Hindlimb muscle (tissue), 1 donor: ENCODE measurements at places on chromosomes 12 and 14. TPM values are rescaled to one million over a fixed set of nuclear protein-coding genes. Genes with fewer than 3 reads are reported as not detected.

The CLEC4D gene
- polyA plus RNA-seq: not detected

The KLHL33 gene
- polyA plus RNA-seq: 0.97 TPM

The ANO2 gene
- polyA plus RNA-seq: 3.9 TPM

The UNG gene
- 27.0 TPM for polyA plus RNA-seq

- DNase-seq: no peak
Observed at GRCh38 chr12:45557016-45557415, 172.5 kb upstream of the ARID2 start.

The SERPINA12 gene
- not detected for polyA plus RNA-seq

The SMIM41 gene
- polyA plus RNA-seq: not detected
